ENCODE measurements at places on chromosomes 1 and 21.

- no peak for DNase-seq
These were observed 65.7 kb upstream of the SSX2IP start for GRCh38 chr1:84756001-84756400.

GRCh38 chr1:115090186-115090490, 835 bp upstream of the TSPAN2 start:
- DNase-seq, result no peak

GRCh38 chr1:17101261-17101660, 18.0 kb downstream of the PADI2 start:
- no peak for DNase-seq

DNA sequence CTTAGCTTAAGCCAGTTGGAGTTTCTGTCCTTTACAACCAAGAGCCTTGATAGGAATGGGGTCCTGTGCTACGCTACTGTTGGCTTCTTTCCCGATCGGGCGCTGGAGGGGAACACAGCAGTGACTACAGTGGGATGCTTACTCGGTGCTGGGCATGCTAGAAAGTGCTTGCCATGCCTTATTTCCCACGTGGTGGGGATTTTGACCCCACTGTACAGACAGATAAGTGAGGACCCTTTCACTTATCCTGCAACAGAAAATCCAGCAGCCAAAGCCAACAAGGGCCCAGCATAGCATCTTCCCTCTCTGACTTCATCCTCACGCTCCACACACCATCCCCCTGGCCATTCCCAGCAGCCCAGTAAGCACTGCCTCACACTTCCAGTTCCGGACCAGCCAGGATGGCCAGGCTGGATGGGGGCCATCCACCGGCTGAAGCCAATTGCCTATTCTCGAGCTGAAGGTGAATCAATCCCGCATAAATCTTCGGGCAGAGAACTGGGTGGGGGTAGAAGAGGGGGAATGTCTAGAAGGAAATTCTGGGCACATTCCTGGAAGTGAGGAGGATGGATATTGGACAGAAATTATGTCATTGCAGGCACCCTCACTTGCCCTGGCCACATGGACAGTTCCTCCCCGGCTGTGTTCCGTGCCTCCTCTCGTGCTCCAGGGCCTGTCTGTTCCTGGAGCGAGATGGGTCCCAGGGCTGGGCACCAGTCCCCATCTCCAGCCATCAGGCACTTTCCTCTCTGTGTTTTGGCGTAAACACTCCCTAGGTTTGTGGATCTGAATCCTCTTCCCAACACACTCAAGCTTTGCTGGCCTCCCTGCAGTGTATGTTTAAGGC, 2.0 kb upstream of the ABCG1 start:
- DNase-seq, result no peak

- DNase-seq, result no peak
These were observed 55.8 kb downstream of the ROR1 start for GRCh38 chr1:63829349-63830327.

GRCh38 chr1:116850436-116850835, 59.3 kb upstream of the PTGFRN start:
- no peak for DNase-seq

DNA sequence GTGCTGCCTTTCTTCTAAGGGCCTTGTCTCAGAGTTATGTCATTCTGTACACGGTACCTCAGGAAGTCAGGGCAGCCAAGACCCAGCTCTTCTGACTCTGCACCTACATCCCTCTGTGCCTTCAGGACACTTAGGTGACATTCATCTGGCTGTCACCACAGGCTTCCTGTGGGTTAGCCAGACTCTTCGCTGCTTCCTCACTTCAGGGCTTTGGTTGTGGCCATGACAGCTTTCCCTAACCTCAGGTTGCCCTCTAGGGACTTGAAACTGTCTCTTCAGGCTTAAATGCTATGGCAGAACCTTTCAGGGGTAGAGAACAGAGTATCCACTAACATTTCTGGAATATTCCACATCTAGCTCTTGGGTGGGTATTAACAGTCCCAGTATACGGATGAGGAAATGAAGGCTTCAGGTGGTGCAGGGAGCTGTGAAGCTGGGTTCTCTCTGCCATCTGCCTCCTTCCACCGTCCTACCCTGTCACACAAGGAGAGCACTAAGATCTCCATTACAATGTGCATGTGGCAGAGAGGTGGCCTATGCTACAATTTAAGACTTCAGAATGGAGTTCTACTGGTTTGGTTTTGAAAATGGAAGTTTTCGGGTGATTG, 9.9 kb downstream of the TSSK3 start:
- DNase-seq, result peak; percentile 24

- no peak for DNase-seq
These were observed 13.7 kb upstream of the SLC44A3 start for GRCh38 chr1:94806441-94806871.

GRCh38 chr21:16620786-16621320, 891.1 kb downstream of the USP25 start:
- DNase-seq, result no peak

DNA sequence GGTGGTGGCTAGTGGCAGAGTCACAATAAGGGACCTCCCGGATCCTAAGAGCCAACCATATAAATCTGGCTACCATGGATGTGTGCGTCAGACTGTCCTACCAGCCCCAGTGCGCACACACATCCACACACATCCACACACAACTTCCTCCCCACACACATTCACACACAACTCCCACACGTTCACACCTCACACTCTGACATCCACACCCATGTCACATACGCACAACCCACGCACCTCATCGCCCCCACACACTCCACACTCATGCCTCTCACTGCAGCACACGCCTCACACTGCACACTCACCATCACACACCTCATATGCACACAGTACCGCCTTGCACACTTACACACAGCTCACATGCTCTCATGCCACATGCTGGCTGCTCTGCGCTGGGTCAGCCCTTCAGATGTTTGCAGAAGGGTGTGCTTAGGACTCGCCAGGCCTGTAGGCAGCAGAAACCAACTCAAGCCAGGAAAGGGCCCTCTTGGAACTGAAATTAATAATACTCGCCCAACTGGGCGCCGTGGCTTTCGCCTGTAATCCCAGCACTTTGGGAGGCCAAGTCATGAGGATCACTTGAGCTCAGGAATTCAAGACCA, 3.0 kb downstream of the LDLRAD2 start:
- DNase-seq, result no peak

DNA sequence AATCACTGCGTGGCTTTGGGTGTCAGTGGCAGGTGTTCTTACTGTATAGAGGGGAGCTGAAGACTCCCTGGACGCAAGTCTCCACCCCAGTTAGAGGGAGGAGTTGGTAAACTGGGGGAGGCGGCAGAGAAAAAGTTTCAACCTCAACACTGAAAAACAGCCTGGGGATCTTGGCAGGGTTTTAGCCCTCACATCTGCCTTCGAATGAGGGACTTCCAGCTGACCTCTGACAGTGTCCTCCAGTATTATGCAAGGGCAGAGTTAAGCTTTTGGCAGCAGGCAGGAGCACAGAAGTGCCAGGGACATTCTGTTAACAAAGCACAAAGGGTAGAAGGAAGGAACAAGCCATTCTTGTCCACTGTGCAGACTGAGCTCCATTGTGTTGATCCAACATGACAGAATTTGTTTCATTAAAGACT, 41.2 kb upstream of the RAB4A start:
- no peak for DNase-seq

All from stimulated activated naive CD4-positive, alpha-beta T cell treated with Interleukin-2 at 50 U/mL for 16 hours (primary cell).